ENCODE measurements at places on chromosomes 2 and 18.
A peak's percentile ranks its signal among the peaks of the same experiment; 100 is the strongest.

- DNase-seq: no peak
These were observed 19.6 kb upstream of the NDUFV2 start for GRCh38 chr18:9082711-9083510.

DNA sequence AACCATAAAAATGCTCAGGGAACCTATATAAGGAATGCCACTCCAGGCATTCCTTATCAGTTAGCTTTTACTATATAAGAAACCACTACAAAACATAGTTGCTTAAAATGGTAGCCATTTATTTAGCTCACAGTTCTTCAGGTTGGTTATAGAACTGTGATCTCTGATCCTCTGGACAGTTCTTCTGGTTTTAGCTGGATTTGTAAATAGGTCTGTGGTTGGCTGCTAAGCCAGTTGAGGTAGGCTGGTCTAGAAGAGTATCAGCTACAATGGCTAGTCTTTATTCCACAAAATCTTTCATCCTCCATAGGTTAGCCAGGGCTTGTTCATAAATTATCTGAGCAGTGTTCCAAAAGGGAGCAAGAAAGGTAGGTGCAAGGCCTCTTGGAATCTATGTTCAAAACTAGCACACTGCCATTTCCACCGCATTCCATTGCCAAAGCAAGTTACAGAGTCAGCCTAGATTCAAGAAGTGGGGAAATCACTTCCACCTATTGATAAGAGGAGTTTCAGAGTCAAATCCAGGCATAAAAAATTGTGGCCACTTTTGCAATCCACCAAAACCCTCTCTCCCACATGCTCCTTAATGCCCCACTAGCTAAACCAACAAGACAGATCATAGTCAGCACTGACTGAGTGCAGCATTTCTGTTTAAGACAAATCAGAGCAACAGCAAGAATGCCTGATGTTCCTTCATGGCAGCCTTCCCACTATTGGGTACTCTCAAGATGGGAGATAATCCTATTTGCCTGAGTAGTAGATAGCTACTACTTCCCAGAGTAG lies 146.4 kb downstream of the IRS1 start:
- no peak for DNase-seq

DNA sequence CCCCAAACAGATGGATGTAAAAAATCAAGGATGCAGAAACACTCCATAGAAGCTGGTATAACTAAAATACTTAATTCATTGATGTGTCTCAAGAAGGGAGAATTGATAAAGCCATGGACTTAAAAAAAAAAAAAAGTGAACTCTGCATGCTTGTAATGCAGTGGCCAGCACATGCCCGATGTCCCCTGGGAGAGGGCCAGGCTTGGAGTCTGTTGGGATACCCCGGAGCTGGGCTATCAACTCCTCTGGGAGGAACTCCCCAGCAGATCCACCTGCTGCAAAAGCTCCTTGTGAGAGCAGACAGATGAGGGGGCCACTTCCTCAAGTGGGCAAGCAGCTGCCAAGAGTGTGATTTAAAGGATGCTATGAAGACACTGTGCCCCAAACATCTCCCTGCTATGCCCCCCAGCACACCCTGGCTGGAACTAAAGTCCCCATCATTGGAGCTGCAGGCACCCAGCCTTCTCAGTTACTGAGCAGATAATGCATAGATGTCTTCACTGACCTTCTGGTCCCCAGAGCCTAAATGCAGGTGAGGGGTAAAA lies 311.5 kb upstream of the ID2 start:
- no peak for DNase-seq

DNA sequence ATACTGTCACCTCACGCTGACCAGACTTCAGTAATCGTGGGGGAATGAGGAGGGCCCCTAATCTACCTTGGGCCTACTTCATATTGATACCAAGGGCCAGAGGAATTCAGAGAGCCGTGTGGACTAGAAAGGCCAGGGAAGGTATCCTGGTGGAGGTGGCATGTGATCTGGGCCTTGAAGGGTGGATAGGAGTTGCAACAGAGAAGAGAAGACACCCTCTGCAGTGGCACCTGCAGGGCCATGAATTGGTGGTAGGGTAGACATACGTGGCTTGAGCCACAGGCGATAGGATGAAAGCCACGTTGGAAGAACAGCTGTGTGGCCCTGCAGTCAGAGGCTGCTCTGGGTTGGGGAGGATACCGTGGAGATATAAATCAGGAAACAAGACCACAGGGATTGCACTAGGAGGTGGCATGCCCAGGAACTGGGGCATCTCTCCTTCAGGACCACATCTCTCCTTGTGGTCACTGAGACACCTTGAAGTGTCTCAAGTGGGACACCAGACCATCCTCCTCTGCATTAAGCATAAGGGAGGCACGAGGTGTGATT lies 141.4 kb downstream of the CYP26B1 start:
- no peak for DNase-seq

DNA sequence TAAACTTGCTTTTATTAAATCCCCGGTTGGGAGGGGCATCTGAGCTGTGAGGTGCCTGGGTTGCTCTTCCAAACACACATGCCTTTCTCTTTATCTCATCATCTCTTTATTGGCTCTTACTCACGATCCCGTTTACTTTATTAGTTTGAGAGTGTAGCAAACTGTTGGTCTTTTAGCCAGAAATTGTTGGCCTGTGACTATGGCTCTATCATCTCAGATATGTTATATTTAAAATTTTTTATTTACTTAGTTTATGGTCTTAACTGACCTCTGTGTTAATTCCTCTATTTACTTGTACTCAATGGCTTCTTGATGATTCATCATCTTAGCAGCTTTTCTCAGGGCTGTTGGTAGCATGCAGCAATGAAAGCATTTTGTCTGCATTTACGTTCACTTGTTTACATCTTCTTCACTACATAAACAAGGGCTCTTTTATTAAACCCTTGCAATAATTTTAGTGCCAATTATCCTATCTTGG lies 408.4 kb downstream of the HRH4 start:
- no peak for DNase-seq

- DNase-seq: no peak
These were observed 291.1 kb downstream of the ARHGAP15 start for GRCh38 chr2:143420313-143420712.

DNA sequence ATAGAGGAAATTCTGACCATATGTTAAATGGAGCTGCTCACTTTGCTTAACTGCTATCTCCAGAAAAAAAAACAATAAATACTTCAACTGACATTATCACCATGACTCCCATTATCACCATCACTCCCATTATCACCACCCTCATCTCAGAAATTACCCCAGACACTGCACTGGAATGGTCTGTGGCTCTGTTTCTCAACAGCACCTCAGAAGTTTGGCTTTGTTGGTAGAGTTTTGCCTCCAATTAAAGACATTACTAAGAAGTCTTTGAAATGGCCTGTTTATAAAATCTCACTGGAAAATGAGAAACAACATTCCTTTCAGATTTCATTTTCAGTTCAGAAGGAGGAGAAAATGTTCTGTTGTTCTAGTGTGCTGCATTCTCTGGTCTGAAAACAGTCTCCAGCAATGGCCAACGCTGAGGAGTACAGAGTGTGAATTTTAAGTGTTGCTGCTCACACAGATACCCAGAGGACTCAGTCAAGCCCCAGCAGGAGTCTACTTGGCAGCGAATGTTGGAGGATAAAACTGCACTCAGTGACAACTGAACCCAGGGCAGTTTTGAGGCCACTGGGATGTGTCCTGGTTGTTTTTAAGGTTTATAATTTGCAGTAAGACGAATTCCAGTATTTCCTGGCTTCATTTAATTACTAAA lies 364.5 kb upstream of the CDH2 start:
- no peak for DNase-seq

DNA sequence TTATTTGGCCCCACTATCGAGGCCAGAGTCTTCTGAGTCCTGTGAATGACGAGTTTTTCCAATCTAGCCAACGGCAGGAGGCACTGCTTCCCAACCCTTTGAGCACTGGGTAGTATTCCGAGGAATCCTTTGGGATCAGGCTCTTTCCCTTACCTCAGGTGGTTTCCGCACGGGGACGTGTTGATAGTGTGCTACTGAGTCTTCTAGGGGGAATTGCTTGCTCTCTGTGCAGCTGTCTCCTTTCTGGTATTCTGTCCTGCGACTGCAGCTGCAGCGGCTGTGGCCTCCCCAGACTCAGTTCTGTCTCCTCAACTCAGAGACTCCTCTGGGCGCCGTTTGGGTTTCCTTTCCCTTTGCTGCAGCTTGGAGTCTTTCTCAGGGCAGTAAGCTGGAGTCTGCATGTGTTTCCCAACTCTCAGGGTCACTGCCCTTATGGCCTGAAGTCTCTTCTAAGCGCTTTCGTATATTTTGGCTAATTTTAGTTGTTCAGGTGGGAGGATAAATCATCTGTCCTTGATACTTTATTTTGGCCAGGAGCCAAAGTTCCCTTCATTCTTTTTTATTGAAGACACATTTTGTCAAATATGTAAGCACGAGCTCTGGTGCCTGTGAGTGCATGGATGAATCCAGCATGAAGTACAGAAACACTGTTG lies 118.4 kb downstream of the MAP4K4 start:
- no peak for DNase-seq

- peak; percentile 3 for DNase-seq
These were observed 21.1 kb upstream of the CHMP3 start for GRCh38 chr2:86584151-86584913.

- no peak for DNase-seq
These were observed 87.8 kb upstream of the ERBB4 start for GRCh38 chr2:212626371-212626918.

- no peak for DNase-seq
These were observed 153.3 kb downstream of the PKP4 start for GRCh38 chr2:158610059-158610458.

DNA sequence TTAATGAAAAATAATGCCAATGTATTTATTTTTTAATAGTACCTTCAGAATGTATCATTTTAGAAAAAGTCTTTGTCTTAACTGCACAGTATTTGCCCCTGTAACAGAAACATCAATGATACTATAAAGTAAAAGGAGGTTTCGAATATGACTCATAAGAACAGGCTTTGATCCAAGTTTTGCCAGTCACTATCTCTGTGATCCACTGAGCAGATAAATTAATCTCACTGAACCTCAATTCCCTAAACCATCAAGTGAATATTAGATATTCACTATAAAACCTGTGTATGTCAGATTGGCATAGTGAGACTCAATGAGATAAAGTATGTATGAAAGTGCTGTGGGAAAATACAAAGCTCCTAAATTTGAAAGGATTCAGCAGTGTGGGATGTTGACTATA lies 292.1 kb downstream of the EXOC6B start:
- DNase-seq: no peak

- no peak for DNase-seq
These were observed 249.7 kb downstream of the SP3 start for GRCh38 chr2:173715441-173715840.

GRCh38 chr2:72454189-72454588 lies 306.5 kb upstream of the CYP26B1 start:
- DNase-seq: no peak

- DNase-seq: no peak
These were observed 2.0 kb downstream of the NAGK start for GRCh38 chr2:71070294-71071093.

GRCh38 chr2:38265461-38265860 lies 111.6 kb downstream of the ATL2 start:
- DNase-seq: no peak

DNA sequence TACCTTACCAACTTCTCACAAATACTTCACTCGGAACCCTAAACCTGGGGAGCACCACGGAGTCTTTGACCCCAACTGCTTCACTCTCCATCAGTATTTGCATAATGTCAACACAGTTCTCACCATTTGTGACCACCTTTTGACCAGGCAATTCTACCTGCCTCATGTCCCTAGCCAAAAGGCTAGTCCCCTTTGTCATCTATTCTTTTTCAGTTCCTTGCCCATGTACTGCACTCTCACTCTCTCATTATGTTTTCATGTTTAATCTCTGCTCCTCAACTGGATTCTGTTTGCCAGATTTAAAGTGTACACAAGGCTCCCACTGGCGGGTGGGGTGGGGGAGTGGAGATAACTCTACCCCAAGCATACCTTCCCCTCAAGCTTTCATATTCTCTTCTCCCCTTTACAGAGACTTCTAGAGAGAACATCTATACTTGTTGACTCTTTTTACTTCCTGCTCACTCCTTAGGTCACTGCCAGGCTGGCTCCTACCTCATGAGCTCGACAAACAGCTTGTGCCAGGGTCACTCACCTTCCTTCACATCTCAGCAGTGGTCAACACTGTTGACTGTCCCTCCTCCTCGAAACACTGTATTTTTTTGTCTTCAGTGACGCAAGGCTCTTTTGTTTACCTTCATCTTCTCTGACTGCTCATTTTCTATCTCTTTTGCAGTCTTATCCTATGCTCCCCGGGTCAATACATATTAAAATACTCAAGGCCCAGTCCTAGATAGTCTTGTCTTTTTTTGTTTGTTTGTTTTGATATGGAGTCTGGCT lies 88.7 kb upstream of the MAP4K3 start:
- DNase-seq: no peak

DNA sequence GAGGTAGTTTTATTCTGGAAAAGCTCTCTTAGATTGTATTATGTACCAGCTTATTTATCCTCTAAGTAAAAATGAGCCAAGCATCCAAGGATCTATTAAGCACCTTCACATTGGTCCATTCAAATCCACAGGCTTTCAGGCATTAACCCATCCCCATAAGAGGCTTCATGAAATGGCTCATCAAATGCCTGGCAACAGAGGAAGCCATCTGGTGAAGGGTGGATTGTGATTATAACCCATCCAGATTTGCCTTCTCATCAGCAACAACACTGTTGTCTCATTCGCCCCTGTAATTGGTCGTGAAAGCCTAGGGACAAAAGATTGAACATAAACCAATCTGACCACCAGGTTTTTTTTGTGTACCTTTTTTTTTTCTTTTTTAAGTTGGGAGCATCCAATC lies 134.3 kb upstream of the TACR1 start:
- no peak for DNase-seq

GRCh38 chr2:10900216-10901109 lies 11.3 kb upstream of the KCNF1 start:
- DNase-seq: no peak

DNA sequence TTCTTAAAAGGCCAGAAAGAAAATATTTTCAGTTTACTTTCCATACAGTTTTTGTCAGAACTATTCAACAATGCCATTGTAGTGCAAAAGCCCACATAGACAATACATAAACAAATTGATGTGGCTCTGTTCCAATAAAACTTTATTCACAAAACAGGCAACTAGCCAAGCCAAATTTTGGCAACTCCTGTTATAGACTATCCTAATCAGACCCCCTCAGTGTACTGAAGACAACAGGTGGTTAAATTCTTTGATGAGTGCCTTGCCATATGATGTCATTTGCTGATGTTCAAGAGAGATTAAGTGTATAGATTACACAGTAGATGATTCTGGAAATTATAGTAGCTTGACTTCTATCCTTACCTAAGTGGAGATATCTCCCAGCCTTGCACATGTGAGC lies 83.4 kb downstream of the FANCL start:
- DNase-seq: no peak

DNA sequence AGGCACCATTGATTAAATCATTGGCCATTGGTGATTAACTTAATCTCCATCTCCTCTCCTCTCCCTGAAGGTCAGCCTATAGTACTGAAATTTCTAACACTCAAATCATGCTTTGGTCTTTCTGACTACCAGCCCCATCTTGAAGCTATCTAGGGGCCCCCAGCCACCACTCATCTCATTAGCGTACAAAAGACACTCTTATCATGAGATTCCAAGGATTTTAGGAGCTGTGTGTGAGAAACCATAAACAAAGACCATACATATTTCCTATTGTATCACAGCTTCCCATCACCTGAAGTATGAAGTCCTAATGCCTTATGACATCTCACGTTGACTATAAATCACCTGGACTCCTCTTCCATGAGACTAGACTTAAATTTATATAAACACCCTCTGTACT lies 94.0 kb upstream of the B3GNT2 start:
- DNase-seq: no peak

Measured in T-helper 1 cell (primary cell).